ENCODE measurements at places on chromosomes 3 and 15.

GRCh38 chr3:69770976-69771634 lies 31.8 kb downstream of the MITF start:
- no peak for DNase-seq

- peak; percentile 30 for DNase-seq
These were observed 60.3 kb downstream of the NOX5 start for GRCh38 chr15:69074843-69075224.

DNA sequence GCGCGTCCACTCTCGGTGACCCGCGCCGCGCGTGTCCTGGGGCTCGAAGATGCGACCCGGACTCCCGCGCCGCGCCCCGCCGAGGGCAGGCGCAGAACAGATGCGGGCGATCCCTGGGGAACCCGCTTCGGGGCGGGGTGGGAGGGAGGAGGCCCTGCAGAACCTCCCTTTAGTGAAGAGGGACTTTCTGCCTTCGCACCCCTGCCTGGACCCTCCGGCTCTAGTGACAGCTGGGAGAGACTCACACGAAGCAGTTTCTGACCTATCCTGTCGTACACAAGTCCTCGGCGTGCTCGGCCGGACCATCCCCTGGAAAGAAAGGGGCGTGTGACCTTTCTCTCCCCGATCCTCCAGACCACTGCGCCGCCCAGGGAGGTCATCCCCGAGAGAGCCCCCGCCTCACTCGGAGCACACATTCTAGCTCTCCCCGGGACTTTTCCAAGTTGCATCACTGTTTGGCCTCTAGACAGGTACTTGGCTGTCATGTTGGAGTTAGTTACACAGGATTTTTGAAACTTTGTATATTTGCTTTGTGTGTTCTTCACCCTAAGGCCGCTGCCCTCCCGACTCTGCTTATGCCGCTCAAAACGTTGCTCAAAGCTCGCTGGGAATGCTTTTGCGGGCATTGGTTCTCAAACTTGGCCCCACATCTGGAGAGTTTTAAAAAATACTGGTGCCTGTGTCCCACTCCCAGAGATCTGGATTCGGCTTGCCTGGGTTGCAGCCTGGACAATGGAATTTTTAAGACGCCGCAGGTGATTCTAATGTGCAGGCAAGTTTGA lies 582 bp downstream of the CGNL1 start:
- DNase-seq: no peak

- no peak for DNase-seq
These were observed 3.0 kb upstream of the APH1B start for GRCh38 chr15:63274427-63274826.

- no peak for DNase-seq
These were observed 7.6 kb upstream of the DRD3 start for GRCh38 chr3:114186501-114186900.

All from NCI-H1417 treated with DMSO at 0.1 percent for 48 hours (cell line).